HFFc6 (cell line): ENCODE measurements at places on chromosomes 12 and 14. TPM values are rescaled to one million over a fixed set of nuclear protein-coding genes. Genes with fewer than 3 reads are reported as not detected.

DNA sequence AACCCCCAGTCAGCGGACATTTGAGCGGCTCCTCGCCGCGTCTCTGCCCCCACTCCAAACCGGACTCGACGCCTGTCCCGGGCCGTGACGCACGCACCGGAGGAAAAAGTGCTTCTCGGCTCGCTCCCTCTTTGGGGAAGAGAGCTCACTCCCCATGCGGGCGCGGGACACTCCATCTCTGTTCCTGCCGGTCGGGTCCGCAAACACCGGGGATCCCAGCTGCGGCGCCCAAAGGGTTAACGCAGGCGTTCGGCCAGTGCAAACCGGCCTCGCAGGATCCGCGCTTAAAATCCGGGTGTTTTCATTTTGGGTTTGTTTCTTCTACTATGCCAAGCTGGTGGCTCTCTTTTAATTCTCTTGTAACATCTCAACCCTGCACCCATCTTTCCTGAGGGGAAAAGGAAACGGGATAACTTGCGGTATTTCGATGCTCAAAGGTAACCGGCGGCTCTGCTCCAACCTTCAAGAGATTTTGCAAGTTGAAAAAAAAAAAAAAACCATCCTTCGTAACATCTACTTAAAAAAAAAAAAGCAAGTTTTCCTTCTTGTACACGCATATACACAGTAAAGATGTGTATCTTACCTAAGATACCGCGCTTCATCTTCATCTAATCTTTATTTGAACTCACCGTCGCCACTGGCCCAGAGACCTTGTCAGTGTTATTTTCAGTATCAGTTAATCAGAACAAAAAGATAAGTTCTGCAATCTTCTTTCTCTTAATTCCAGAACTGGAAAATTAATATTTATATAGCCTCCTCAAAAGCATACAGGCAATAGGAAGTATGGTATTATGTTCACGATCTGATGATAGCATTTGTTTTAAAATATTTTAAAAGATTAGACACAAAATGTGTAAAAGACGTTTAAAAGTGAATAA, 1.6 kb upstream of the ATP2B1 start:
- DNase-seq: peak; percentile 21

Gene CYP46A1
- total RNA-seq: 0.24 to 0.36 TPM (median 0.29 TPM) in 3 replicates

DNA sequence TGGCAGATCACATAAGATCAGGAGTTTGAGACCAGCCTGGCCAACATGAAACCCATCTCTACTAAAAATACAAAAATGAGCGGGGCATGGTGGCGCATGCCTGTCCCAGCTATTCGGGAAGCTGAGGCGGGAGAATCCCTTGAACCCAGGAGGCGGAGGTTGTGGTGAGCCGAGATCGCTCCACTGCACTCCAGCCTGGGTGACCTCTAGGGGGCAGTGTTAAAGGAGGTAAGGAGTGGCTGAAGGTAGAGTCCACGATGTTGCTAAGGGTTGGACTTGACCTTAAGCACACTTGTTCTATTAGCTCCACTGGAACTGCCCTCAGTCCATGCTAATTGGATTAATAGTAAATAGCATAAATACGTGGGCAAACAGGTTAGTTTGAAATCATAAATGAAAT, 62.4 kb upstream of the PSMC1 start:
- DNase-seq: no peak

DNA sequence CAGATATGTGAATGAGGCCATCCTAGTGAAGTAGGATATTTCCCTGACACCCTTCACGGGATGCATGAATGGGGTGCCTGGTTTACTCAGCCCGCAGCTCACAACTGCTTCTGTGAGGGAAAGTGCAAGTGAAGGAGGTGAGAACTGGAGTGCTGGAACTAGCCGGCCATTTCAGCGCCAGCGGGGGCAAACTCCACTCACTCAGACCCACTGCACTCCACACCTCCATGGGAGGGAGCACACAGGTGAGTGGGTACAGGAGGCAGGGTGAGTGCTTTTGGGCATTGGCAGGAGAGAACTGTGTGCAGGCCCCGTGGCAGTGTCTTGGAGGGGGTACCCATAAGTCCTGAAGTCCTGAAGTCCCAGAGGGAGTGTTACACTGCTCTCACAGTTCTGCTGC, 1008.4 kb downstream of the SLC6A15 start:
- DNase-seq: no peak
